ENCODE measurements at places on chromosomes 12 and 14. TPM values are rescaled to one million over a fixed set of nuclear protein-coding genes. Genes with fewer than 3 reads are reported as not detected.

DNA sequence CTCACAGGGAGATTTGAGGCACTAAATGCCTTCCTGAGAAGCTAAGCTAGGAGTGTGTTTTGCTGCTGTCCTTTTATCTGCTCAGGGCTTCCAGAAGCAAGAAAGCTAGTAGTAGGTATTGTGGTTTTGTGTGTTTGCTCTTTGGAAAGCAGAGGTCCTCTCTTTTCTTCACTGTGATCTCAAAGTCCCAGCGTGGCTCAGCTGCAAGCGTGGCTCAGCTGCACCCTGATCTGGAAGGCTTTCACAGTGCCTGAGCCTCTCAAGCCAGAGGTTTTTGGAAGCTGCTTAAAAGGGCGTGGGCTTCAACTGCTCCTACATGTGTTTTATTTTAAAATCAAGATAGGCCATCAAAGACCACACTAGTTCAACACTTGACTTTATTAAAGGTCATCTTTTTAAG is 337.4 kb upstream of the RGS6 start:
- H3K27ac ChIP-seq: no peak overlapping the region
- no peaks in the 10 kb centered on the region for H3K36me3 ChIP-seq
- H3K4me1 ChIP-seq: peaks cover 21% of the 10 kb centered on the region
- no peak overlapping the region for H3K4me3 ChIP-seq

DNA sequence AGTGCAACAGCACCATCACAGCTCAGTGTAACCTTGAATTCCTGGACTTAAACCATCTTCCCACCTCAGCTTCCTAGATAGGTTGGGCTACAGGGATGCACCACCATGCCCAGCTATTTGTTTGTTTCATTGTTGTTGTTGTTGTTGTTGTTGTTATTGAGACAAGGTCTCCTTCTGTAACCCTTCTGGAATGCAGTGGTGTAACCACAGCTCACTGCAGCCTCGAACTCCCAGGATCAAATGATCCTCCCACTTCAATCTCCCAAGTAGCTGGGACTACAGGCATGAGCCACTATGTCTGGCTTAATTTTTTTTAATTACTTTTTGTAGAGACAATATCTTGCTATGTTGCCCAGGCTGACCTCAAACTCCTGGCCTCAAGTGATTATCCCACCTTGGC is 1.2 kb upstream of the NEMP1 start:
- peak overlapping the region; percentile 89 for H3K27ac ChIP-seq
- H3K27me3 ChIP-seq: no peaks in the 10 kb centered on the region
- DNase-seq: no peak
- no peak overlapping the region for H3K4me3 ChIP-seq
- H3K4me1 ChIP-seq: peaks cover 22% of the 10 kb centered on the region
- H3K36me3 ChIP-seq: peaks cover 7% of the 10 kb centered on the region

DNA sequence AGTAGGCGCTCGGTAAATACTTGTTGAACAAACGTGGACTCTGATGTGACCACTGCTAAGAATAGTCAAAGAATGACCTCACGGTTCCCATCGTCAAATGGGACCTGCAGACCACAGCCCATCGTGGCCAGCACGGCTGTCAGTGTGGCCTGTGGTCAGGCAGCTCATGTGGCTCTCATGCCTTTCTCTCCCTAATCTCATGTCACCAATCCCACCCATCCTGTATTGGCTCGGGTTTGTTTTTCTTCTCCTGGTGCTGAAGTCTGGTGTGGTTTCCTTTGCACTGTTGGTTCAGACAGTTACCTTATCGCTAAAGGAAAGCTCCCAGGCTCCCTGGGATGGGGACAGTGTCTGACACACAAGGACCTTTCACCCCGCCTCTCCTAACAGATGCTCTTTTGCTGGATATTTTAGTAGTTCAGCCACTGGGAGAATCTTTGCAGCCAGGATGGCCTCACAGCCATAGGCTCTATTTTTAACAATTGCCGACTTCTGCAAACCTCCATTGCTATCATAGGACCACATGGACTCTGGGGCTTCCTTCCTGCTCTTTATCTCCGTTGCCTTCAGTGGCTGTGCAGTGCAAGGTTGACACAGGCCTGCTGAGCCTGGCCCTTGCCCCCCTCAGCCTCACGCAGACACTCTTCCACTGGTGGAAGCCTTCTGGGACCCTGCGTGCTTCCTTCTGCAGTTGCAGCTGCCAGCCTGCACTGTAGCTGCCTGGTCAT is 293.1 kb upstream of the FKBP4 start:
- H3K36me3 ChIP-seq: peaks cover 4% of the 10 kb centered on the region
- H3K27ac ChIP-seq: peak overlapping the region; percentile 9
- no peaks in the 10 kb centered on the region for H3K4me1 ChIP-seq
- H3K27me3 ChIP-seq: no peaks in the 10 kb centered on the region

DNA sequence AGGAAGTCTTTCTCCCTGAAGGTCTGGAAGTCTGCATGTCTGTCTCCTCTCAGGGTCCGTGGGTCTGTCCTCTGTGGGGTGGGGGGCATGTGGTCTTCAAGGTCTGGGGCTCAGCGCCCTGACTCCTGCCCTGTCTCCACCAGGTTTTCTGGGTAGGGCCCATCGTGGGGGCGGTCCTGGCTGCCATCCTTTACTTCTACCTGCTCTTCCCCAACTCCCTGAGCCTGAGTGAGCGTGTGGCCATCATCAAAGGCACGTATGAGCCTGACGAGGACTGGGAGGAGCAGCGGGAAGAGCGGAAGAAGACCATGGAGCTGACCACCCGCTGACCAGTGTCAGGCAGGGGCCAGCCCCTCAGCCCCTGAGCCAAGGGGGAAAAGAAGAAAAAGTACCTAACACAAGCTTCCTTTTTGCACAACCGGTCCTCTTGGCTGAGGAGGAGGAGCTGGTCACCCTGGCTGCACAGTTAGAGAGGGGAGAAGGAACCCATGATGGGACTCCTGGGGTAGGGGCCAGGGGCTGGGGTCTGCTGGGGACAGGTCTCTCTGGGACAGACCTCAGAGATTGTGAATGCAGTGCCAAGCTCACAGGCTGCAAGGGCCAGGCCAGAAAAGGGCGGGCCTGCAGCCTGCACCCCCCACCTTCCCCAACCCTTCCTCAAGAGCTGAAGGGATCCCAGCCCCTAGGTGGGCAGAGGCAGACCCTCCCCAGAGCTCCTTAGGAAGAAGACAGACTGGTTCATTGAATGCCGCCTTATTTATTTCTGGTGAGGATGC is 3.4 kb downstream of the AQP5 start:
- no peak overlapping the region for H3K27ac ChIP-seq
- peaks cover 38% of the 10 kb centered on the region for H3K27me3 ChIP-seq
- H3K4me3 ChIP-seq: no peak overlapping the region
- no peaks in the 10 kb centered on the region for H3K36me3 ChIP-seq
- no peak for DNase-seq
- peaks cover 20% of the 10 kb centered on the region for H3K4me1 ChIP-seq

TMEM119 gene
- total RNA-seq: 0.95 TPM

CLEC6A gene
- not detected for total RNA-seq

GRCh38 chr14:74190927-74191575 is 48.2 kb upstream of the VSX2 start:
- no peaks in the 10 kb centered on the region for H3K27me3 ChIP-seq
- no peak overlapping the region for H3K27ac ChIP-seq
- peaks cover 7% of the 10 kb centered on the region for H3K36me3 ChIP-seq

- H3K4me3 ChIP-seq: no peak overlapping the region
- H3K36me3 ChIP-seq: no peaks in the 10 kb centered on the region
- DNase-seq: no peak
- no peaks in the 10 kb centered on the region for H3K27me3 ChIP-seq
- H3K27ac ChIP-seq: no peak overlapping the region
- H3K4me1 ChIP-seq: no peaks in the 10 kb centered on the region
Observed at GRCh38 chr12:87866578-87867292, 162.5 kb downstream of the C12orf50 start.

DLGAP5 gene
- total RNA-seq: 0.41 TPM

- H3K27me3 ChIP-seq: no peaks in the 10 kb centered on the region
- no peak for DNase-seq
- peaks cover 40% of the 10 kb centered on the region for H3K36me3 ChIP-seq
- no peak overlapping the region for H3K4me3 ChIP-seq
Observed at GRCh38 chr12:6234906-6235305, 34.7 kb downstream of the CD9 start.

DNA sequence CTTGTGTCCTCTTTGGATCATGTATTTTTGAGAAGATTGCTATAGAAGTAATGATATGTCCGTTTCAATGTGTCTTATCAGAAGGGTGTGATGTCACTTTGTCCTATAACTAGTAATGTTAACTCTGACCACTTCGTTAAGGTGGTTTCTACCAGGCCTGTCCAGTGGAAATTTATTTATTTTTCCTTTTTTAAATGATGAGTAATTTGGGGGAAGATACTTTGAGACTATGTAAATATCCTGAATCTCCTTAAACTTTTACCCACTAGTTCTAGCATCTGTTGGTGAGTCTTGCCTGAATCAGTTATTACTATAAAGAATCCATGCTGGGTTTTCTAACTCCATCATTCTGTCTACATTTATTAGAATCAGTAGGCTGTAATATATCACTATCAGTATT is 15.3 kb downstream of the EP400 start:
- no peak overlapping the region for H3K4me3 ChIP-seq
- no peaks in the 10 kb centered on the region for H3K27me3 ChIP-seq
- no peak overlapping the region for H3K27ac ChIP-seq
- H3K4me1 ChIP-seq: peaks cover 2% of the 10 kb centered on the region

ENDOU gene
- total RNA-seq: 0.36 TPM

DNA sequence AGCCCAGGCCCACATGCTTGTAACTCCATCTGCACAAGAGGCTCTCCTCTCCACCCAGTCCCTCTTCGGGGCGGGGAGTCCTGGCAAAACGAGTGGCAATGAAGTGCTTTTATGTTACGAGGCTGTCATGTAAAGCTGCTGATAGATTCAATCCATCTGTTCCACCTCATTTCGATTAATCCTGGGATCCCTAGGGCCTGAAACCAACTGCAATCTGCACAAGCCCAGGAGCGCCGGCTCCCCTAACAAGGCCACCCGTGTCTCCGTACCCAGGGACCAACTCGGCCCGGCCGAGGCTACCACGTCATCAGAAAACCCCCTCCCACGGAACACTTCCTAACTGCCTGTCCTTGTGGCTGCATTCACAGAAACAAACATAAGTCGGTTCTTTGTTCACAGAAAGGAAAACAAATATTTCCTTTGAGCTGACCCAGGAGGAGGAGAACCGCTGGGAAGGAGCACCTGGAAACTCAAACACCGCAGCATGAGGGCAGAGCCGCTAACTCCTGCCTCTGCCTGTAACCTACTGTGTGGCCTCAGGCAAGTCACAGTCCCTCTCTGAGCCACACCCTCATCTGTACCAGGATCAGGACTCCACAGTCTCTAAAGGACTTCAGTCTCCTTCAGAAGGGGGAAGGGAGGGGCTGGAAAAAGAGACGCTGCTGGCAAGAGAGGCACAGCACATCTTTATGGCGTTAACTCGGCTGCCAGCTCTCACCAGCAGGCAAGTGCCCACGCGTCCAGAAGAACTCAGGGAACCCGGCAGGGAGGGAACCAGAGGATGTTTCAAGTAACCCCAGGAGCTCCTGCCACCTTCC is 47.8 kb downstream of the CCDC88C start:
- no peak for DNase-seq
- no peaks in the 10 kb centered on the region for H3K4me1 ChIP-seq
- no peaks in the 10 kb centered on the region for H3K27me3 ChIP-seq

- H3K4me3 ChIP-seq: no peak overlapping the region
- H3K36me3 ChIP-seq: no peaks in the 10 kb centered on the region
- no peak overlapping the region for H3K27ac ChIP-seq
Observed at GRCh38 chr12:42763682-42764081, 174.1 kb upstream of the PRICKLE1 start.

ESRRB gene
- not detected for total RNA-seq

DNA sequence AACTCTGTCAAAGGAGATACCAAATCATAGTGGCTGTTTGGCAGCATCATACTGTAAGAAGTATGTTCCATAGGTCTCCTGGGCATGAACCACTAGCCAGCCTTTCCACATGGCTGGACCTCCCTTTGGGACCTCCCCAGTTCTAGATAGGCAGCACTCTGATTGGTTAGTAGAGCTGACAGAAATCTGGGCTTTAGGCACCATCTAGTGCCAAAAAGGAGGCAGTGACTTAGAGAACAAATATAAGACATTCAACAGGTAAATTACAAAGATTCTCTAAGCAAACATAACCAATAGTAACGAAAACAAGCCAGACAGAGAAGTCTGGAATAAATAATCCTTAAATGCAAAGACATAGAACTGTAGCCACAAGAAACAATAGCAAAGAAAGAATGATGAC is 148.0 kb upstream of the PDE3A start:
- H3K4me1 ChIP-seq: no peaks in the 10 kb centered on the region
- no peaks in the 10 kb centered on the region for H3K27me3 ChIP-seq
- peak overlapping the region; percentile 32 for H3K27ac ChIP-seq

- DNase-seq: peak; percentile 8
- H3K36me3 ChIP-seq: no peaks in the 10 kb centered on the region
- no peak overlapping the region for H3K4me3 ChIP-seq
- no peaks in the 10 kb centered on the region for H3K27me3 ChIP-seq
- no peak overlapping the region for H3K27ac ChIP-seq
Observed at GRCh38 chr12:5923751-5924150, 21.3 kb downstream of the ANO2 start.

DNA sequence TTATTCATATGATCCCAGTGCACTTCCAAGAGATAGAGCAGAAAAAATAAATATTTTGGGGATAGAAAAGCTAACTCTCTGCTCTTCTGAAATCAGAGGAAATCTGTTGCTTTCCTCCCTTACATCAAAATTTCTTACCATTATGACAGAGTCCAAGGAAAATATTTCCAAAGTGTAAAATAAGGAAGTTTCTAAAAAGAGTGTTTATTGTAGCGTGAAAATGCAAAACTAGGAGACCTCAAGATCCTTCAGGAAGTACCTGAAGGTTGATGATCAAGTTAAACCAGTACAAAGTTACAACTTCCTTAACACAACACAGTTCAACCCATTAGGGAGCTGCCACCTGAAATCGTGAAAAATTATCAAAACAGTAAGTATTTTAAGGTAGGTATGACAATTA is at the start of gene OR6C2:
Gene OR6C2, plus strand, starts transcription at position 301 of the 400 bp plus-strand sequence. CDS start 8,138 bp downstream, outside the sequence.
- no peaks in the 10 kb centered on the region for H3K36me3 ChIP-seq
- no peak within 1 kb of the TSS for H3K4me3 ChIP-seq
- DNase-seq: no peak
- no peak within 1 kb of the TSS for H3K27ac ChIP-seq

GRCh38 chr14:39264558-39264957 is 30.8 kb downstream of the MIA2 start:
- no peak overlapping the region for H3K4me3 ChIP-seq
- H3K4me1 ChIP-seq: peaks cover 3% of the 10 kb centered on the region
- DNase-seq: no peak
- no peaks in the 10 kb centered on the region for H3K27me3 ChIP-seq
- no peaks in the 10 kb centered on the region for H3K36me3 ChIP-seq

CPM gene
- 36.5 TPM for total RNA-seq

GRCh38 chr12:131923260-131923659 is 5.8 kb upstream of the PUS1 start:
- no peak overlapping the region for H3K4me3 ChIP-seq
- H3K36me3 ChIP-seq: peaks cover 41% of the 10 kb centered on the region
- H3K27ac ChIP-seq: no peak overlapping the region
- H3K27me3 ChIP-seq: no peaks in the 10 kb centered on the region
- H3K4me1 ChIP-seq: peaks cover 5% of the 10 kb centered on the region
- DNase-seq: peak; percentile 65

VAMP1 gene
- total RNA-seq: 19.7 TPM

- no peaks in the 10 kb centered on the region for H3K27me3 ChIP-seq
- DNase-seq: no peak
- no peak overlapping the region for H3K27ac ChIP-seq
- no peaks in the 10 kb centered on the region for H3K36me3 ChIP-seq
Observed at GRCh38 chr12:129067491-129067890, 214.2 kb downstream of the GLT1D1 start.

- no peaks in the 10 kb centered on the region for H3K36me3 ChIP-seq
- H3K27ac ChIP-seq: no peak overlapping the region
- H3K4me3 ChIP-seq: no peak overlapping the region
- no peaks in the 10 kb centered on the region for H3K27me3 ChIP-seq
- DNase-seq: no peak
Observed at GRCh38 chr14:90969531-90970166, 90.8 kb downstream of the RPS6KA5 start.

Data from sigmoid colon (tissue), 7 donors.